ENCODE measurements at places on chromosomes 7 and 10.

GRCh38 chr10:61066661-61067344, 122.8 kb upstream of the RHOBTB1 start:
- DNase-seq: no peak

- DNase-seq: no peak
These were observed 171.1 kb downstream of the GRM3 start for GRCh38 chr7:86814661-86815379.

DNA sequence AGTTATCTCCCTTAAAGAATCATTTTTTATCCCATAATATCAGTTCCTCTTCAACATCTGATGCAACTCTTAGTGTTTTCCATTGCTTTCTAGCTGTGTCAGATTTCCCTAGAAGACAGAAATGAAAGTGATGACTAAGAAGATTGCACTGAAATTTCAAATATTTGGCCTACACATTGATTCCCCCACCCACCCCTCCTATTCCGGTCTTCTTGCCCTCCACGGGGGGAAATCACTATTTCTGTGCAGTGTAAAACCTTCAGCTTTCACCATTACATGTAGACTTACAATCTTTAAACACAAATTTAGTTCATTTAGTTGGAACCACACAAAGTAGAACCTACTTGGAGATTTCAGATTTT, 63.7 kb upstream of the IL6 start:
- DNase-seq: no peak

- DNase-seq: no peak
These were observed 158.9 kb upstream of the STEAP4 start for GRCh38 chr7:88465600-88465999.

DNA sequence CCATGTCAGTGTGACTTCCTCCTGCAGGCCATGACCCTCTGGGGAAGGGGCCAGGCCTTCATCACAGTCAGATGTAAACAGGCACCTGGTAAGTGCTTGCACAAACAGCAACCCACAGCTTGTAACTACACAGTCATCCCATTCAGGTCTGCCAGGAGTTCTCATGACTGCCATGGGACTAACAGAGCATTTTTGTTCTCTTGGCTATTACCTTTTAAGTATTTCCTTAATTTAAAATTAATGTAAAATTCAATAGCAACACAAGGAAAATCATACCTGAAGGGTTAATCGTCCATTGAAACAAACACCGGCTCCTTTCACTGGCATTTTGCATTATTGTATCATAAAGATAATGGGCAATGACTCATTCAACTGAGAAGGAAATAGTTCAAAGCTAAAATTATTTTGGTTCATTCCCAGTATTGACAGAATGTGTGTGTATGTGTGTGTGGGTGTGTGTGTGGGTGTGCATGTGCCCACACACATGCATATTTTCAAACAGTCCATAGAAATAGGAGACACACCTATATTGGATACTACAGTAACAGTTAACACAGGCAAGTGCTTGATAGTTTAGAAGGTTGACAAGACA, 307.9 kb downstream of the WDR11 start:
- DNase-seq: no peak

DNA sequence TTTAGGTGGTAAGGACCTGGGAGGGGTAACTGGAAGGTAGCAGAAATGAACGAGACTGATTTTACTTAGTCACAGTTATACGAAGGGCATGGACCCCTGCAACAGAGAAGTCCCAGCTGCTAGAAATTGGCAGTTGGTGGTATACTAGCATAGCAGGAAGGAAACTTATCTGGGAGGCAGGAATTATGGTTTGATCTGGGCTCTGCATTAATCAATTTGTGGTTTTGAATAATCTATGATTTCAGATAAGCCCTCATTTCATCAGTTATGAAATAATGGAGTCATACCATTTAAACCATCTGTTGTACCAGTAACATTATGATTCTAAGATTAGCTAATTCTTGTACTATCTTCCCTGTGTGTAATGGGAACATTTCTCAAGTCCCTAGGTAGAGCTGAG, 54.0 kb upstream of the TMEM229A start:
- no peak for DNase-seq

DNA sequence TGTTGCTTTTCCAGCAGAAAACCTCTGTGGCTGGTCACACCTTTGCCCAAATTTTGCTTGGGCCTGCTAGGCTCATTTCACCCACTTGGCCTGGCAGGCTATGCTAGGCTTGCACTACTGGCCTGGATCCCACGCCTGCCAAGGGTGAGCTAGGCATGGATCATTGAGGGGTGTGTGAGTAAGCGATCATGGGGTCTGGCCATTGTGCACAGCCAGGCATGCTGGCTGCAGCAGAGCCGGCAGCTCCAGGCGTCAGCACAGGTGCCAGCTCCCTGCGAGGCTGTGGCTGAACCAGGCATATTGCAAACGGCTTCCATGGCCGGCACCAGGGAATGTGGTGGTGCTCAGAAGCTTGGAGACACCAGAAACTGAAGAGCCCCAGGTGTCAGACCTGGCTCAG, 19.2 kb downstream of the CFAP70 start:
- no peak for DNase-seq

DNA sequence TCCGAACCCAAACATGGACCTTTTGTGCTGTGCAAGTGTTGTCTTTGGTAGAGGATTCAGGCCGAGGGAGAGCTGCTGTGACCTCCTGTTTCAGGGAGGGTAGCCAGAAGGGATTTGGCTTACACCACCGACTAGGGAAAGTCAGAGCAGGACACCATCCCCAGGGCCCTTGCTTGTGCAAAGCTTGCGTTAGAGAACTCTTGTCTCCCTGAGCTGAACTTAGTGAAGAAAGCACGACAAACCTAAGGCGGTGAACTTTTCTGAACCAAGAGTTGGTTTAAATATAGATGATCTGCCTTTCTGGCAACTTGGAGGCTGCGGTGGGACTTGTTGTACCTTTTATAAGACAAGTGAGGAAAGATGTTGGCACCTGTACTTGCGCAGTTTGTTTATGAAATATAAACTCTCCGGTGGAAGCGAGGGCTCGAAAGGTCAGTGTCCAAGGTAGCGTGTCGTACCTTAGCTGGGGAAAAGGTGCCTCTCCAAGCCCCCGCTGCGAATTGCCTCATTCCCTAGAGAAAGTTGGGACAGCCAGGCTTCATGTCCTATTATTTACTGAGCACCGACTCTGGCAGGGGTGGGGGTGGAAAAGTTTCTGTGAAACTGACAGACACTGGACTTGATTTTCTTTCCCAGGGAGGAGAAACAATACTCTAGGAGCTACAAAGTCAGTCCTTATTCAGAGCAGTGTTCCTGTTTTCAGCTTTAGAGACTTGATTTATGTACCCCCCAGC, 31.6 kb downstream of the WBP1L start:
- no peak for DNase-seq

- no peak for DNase-seq
These were observed 105.4 kb upstream of the GLI3 start for GRCh38 chr7:42342381-42342780.

DNA sequence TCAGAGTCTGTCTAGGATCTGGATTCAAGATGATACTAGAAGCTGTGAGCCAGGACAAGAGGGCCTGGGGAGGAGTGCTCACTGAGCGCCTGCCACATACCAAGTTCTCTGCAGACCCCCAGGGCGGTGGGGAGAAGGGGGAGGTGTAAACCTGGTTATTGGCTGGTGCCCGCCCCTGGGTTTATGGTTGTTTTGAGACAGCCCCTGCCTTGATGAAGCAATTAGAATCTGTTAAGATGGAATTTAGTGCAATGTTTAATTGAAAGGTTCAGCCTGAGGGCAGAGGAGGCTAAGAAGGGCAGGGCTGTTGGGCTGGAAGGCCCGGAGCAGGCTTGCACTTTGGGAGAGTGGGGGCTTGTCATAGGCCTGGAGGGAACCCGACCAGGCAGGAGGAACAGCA, 42.7 kb downstream of the PRF1 start:
- no peak for DNase-seq

DNA sequence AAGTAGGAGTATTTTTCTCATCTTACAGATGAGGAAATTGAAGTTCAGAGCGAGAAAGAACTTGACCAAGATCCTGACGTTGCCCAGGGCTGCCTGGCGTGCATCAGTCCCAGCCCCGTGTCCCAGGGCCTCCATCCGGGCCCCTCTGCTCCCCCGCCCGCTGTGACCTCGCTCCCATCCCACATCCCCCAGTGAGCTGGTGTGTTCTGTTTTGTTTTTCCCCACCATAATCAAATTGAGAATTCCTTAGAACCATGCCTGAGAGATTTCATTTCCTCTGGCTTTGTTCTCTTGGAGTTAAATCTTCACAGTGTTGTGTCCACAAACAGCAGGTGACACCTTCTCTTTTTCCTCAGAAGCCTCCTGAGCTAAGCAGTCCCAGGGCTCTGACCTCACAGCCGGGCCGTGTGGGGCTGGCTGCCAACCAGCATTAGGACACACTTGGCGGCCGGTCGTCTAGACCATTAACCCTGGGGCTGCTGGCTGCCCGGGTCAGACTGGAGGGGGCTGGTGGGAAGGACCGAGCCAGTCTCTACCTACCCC, 44.3 kb downstream of the PFKP start:
- DNase-seq: no peak

- no peak for DNase-seq
These were observed 129.8 kb upstream of the PPP1R3A start for GRCh38 chr7:114048386-114049235.

DNA sequence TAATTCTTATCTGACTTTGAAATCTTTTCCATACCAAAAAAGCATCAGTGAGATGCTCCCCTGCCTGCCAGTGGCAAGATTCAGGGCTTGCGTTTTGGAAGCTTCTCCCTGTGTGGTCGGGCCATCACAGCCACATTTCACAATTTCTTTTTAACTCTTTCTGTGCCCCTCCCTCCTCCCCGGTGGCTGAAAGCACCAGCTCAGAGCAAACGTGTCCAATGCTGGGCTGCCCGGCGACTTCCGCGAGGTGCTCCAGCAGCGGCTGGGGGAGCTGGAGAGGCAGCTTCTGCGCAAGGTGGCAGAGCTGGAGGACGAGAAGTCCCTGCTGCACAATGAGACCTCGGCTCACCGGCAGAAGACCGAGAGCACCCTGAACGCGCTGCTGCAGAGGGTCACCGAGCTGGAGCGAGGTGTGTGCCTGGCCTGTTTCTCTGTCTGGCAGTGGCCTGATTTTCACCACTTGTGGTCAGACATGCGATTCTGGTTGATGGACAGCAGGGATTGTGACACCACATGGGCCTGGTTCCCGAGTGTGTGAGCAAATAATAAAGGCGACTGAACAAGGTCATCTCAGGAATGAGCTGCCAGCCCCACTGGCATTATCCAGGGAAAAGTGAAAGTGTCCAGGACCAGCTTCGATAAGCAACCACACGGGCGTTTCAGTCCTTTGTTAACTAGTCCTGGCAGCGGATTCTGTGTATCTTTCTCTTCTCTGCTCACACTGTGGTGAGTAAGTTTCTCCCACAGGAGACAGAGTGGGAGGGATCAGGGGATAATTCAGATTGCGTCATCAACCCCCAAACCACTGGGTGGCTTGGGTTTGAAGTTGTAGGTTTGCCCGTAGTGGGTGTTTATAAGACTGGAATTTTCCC, 2.6 kb downstream of the NPTX2 start:
- no peak for DNase-seq

DNA sequence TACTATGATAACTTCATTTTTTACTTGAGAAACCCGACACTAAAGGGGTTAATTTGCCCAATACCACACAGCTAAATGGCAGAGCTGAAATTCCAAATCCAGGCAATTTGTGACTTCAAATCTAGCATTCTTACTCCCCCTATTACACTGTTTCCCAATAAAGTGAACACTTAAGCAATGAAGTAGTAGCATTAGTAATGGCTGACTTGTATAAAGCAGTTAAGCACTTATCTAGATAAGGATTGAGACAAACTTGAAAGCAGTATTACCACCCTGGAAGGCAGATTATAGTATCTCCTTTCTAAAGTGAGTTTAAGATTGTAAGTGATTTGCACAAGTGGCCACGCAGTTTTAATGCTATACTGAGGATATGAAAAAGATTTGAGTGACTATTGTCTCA, 39.3 kb downstream of the WASL start:
- no peak for DNase-seq

DNA sequence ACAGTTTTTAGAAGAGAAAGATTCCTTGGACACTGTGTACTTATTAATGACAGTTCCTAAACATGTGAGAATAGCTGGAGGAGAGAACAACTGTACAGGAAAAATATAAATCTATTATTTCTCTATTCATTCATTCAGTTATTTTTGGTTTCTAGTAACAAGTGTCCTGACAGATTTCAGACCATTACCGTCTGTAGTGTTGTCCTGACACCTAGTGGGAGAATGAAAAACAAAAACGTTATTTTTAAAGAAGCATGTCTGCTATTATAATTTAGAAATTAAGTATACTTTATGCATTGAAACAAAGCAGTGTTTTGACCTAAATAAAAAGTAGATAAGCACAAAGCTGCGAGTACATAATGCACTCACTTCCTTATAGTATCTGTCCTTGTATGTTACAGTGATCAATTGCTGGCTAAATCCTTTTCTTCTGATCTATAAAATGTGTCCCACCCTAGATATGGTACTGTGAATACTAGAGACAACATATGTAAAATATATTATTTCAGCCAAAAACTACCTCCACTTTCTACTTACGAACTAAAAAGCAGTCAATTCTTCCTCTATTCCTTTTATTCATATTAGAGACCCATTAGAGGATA, 575.6 kb downstream of the ARL4A start:
- DNase-seq: no peak

DNA sequence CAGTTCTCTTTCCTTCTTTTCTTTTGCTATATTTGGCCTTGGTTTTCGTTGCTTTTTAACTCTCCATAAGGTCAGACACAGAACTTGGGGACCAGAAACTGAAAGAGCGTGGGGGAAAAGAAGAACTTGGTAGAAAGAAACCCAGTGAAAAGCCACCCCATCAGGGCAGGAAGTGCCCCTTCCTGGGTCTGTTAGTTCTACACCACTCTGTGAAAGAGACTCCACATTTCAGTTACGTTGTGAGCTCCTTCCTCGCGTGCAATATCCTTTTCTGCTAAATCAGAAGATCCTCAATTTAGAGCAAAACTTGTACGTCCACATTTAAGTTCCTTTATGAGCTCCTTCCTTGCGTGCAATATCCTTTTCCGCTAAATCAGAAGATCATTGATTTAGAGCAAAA, 220.6 kb upstream of the FOXK1 start:
- no peak for DNase-seq

- DNase-seq: no peak
These were observed 45.4 kb downstream of the CHST3 start for GRCh38 chr10:72009425-72010081.

DNA sequence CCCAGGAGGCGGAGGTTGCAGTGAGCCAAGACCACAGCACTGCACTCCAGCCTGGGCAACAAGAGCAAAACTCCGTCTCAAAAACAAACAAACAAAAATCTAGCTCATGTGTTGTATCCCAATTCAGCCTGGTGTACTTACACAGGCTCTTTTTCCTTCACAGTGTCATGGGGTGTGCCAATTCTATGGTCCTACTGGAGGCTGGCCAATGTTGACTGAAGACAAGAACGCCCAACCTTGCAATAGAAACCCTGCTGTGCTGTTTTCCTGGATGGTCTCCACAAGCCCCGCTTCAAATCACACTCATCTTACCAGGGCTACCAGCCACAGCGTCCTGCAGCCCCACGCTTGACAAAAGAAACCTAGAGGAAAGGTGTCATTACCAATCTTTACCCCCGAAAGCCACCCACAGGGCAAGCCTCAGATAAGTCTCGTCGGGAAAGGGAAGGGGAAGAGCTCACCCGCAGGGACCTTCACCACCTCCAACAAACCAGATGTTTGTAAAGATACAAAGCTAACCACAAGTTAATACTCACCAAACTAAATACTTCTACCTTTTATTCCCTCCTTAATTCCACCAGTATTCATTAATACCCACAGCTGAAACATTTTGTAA, 64.8 kb downstream of the TNS3 start:
- DNase-seq: no peak

GRCh38 chr7:26700386-26700785, 164.0 kb downstream of the SKAP2 start:
- no peak for DNase-seq
